ENCODE measurements at places on chromosomes 6 and 20. TPM values are rescaled to one million over a fixed set of nuclear protein-coding genes. Genes with fewer than 3 reads are reported as not detected.

GRCh38 chr20:62616728-62617621 is 25.3 kb upstream of the SLCO4A1 start:
- H3K4me1 ChIP-seq: peaks cover 34% of the 10 kb centered on the region
- no peaks in the 10 kb centered on the region for H3K27me3 ChIP-seq
- peak overlapping the region; percentile 93 for H3K27ac ChIP-seq
- no peak overlapping the region for H3K4me3 ChIP-seq

- no peaks in the 10 kb centered on the region for H3K36me3 ChIP-seq
- H3K4me1 ChIP-seq: no peaks in the 10 kb centered on the region
- DNase-seq: peak; percentile 7
- no peak overlapping the region for H3K4me3 ChIP-seq
- H3K27me3 ChIP-seq: no peaks in the 10 kb centered on the region
Measured at GRCh38 chr6:138007014-138007472, 100.2 kb downstream of the PERP start.

Gene IER3
- polyA plus RNA-seq: 53.2 TPM

DNA sequence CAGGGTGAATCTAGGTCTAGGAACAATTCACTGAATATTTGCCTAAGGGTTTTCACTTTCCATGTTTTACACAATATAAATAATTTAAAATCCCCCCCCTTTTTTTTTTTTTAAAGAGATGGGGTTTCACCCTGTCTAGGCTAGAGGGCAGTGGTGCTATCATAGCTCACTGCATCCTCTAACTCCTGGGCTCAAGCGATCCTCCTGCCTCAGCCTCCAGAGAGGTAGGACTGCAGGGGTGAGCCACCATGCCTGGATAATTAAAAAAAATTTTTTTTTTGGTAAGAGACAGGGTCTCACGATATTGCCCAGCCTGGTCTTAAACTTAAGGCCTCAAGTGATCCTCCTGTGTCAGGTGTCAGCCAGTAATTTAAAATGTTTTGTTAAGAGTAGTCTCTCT is 17.8 kb downstream of the QKI start:
- DNase-seq: no peak
- H3K4me1 ChIP-seq: peaks cover 3% of the 10 kb centered on the region
- no peak overlapping the region for H3K27ac ChIP-seq
- H3K36me3 ChIP-seq: no peaks in the 10 kb centered on the region

Gene MYB
- polyA plus RNA-seq: 2.2 TPM

DNA sequence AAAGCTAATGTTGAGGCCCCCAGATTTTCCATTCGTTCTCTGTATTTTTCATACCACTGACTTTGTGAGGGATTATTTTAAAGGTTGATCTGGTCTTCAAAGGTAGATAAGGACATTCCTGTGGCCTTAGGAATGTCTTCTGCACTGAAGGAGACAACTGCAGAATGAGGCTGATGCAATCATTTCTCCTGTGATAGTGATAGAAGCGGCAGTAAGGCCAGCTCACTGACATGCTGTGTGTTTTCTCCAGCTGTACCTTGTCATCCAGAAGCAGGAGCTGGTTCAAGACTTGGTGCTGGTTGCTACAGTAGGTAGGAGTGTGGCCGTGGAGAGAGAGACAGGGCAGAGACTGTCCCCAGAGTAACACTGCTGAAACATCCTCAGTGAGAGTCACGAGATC is 53.8 kb downstream of the DCBLD1 start:
- no peaks in the 10 kb centered on the region for H3K27me3 ChIP-seq
- no peaks in the 10 kb centered on the region for H3K4me1 ChIP-seq
- H3K27ac ChIP-seq: no peak overlapping the region
- no peak overlapping the region for H3K4me3 ChIP-seq
